ENCODE measurements at places on chromosomes 11 and 22.

GRCh38 chr11:15483205-15483604 lies 368.5 kb downstream of the INSC start:
- no peak for DNase-seq

DNA sequence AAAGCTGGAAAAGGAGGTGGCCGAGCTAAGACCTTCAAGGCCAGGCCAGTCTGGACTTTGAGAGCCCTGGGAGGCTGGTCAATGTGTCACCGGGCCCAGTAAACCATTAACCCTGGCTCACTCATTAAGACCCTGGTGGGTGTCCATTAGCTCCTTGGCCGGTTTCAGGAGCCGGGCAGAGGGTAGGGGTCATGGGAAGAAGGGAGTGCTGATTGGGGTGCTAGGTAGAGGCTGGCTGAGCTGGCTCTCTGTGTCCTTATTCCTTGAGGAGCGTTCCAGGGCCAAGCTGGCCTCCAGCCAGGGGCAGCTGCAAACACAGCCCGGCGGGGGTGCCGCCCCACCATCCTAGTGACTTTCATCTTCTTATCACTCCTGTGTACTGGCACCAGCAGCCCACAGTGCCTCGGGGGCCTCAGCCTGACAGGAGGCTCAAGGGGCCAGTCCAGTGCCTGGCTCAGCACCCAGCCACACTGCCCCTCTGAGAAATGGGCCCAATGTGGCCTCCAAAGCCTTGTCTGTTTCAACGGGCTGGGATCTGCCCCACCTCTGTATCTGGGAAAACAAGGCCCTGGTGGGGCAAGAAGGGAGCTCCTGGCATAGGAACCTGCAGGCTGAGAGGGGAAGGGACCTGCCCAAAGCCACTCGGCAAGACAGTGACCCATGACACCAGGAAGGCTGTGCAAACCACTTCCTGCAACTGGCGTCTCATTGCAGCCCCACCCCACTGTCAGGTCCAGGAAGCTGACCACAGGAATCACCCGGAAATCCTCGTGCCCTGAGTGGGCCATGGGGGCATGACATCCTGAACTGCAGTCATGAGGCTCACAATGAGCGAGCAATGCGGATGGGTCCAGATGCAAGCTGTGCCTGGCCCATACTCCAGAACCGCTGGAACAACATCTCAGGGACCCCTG lies 15.1 kb upstream of the RGL4 start:
- DNase-seq: peak; percentile 85

DNA sequence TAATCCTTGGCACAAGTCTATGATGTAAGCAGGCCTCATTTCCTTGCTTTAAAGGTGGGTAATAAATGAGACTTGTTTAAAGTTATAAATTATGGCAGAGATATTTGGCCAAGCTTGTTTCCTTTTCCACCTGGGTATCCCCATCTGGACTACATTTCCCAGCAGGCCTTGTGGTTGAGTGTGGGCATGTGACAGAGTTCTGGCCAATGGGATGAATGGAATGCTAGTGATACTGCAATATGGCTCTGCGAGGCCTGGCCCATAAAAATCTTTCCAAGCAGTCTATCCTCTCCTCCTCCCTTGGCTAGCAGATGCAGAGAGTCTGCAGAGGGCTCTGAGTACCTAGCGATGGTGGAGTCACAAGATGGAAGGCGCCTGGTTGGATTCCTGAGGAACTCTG lies 102.5 kb downstream of the TIMP3 start:
- peak; percentile 53 for DNase-seq

GRCh38 chr11:77121876-77122575 lies 6.0 kb upstream of the MYO7A start:
- DNase-seq: no peak

DNA sequence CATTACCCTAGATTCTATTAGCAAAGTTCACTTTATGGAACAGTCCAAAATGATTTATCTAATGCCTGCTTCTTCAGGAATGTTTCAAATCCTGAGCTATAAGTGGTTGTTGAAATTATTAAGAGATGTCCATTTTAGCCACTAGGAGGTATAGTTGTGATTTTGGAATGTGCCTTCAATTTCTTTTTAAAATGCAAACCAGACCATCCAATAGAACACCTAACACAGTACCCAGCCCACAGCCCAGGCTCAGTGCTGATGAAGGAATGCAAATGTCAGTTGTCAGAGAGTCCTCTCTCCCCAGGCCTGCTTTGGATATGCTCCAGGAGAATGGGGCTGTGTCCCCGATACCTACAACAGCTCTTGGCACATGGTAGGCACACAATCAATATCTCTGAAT lies 85.8 kb upstream of the E2F8 start:
- DNase-seq: no peak

DNA sequence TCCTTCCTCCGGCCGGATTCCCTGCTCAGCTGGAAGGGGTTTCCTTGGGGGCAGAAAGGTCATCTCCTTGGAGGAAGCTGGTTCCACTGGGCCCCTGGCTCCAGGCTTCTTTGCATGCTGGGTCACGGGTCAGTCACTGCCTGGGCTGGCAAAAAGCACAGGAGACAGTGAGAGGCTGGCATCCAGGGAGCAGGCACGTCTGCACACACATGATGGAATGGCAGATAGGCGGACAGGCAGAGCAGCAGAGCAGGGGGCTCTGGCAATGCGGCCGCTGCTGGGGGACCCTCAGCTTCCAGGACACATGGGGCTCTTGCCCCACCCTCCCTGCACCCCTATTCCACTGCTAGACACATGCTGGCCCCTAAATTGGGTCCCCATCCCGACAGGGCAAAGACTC lies 40.4 kb downstream of the C11orf58 start:
- peak; percentile 14 for DNase-seq

- no peak for DNase-seq
Measured at GRCh38 chr11:46970913-46971625, 34.5 kb downstream of the CSTPP1 start.

DNA sequence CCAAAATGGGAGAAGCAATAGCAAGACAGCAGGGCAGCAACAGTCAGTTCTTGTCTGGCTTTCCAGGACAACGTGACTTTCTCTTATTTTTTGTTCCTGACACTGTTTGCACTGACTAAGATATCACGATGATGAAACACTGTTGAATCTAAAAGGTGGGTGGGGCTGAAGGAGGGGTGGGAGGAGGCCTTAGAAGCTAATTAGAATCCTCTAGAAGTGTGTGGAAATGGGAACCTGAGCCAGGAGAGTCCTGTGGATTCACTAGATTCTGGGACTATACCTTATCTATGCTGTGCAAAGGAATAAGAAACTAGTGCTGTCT lies 300.3 kb downstream of the ST3GAL4 start:
- DNase-seq: no peak

- DNase-seq: no peak
Measured at GRCh38 chr22:31124811-31125465, 2.2 kb downstream of the INPP5J start.
